Left colon (tissue), 2 donors: ENCODE measurements at places on chromosomes 16 and 17. TPM values are rescaled to one million over a fixed set of nuclear protein-coding genes. Genes with fewer than 3 reads are reported as not detected.

C16orf86 gene
- total RNA-seq = 1.5 TPM

KDM6B gene
- total RNA-seq = 49.5 TPM

EXOC3L1 gene
- total RNA-seq = 5.9 TPM

EVPLL gene
- total RNA-seq = 0.12 TPM

LYRM9 gene
- total RNA-seq = 3.0 TPM

CORO6 gene
- total RNA-seq = 4.4 TPM

CPD gene
- 79.8 TPM for total RNA-seq

PMP22 gene
- 52.8 TPM for total RNA-seq

RFNG gene
- 32.3 TPM for total RNA-seq

ZNF652 gene
- total RNA-seq = 52.4 TPM

CD300E gene
- not detected for total RNA-seq

TMC6 gene
- 119 TPM for total RNA-seq

MARCHF10 gene
- not detected for total RNA-seq

PTRH2 gene
- 15.4 TPM for total RNA-seq

TAT gene
- total RNA-seq = 2.1 TPM

BAHCC1 gene
- 12.2 TPM for total RNA-seq

MAP2K4 gene
- total RNA-seq = 35.1 TPM

ST6GALNAC2 gene
- 3.9 TPM for total RNA-seq

C16orf96 gene
- total RNA-seq = not detected
